Activated gamma-delta T cell (primary cell): ENCODE measurements at places on chromosomes 11 and 22.

DNA sequence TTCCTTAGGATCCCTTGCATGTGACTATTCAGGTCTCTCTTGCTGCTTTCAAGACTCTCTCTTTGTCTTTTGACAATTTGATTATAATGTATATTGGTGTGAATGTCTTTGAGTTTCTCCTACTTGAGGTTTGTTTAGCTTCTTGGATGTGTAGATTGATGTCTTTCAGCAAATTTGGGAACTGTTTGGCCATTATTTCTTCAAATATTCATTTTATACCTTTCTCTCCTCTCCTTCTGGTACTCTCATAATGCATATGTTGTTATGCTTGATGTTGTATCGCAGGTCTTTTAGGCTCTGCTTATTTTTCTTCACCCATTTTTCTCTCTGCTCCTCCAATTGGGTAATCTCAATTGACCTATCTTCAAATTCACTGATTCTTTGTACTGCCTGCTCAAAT, 44.2 kb downstream of the OR2AT4 start:
- DNase-seq, result no peak

DNA sequence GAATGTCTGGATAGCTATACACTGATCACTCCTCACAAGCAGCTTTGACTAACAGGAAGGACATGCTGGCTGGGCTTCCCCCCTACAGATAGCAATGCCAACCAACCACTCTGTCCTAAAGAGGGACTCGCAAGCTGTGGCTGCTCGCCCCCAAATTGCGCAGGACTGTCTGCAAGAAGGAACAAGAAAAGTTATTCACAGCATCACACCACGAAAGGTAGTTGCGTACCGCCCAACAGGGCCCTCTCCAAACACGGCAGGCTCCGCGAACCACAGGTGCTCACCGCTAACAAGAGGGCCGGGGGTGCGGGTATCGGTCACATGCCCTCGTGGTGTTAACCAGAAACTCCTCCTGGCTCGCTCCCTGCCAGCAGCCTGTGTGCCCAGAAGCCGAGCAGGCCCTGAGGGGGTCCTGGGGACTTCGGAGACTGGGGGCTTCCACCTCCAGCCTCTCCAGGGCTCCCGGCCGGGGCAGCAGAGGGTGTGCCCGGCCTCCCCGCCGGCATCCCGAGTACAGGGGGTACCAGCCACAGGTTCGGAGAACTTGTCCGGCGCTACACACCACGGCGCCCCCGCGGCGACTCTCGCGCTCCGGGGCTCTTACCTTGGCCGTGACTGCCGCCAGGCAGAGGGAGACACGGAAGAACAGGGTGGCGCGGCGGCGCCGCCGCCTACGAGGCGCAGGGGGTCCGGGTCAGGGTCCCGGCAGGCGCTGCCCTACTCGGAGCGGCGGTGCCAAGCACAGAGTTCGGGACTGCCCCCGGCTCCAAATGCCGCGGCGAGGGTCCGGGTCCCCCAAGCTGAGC, 682 bp downstream of the LARGE1 start:
- DNase-seq, result no peak

- DNase-seq, result no peak
These were observed at the start of gene CDC42EP1 for GRCh38 chr22:37559901-37560607. CDC42EP1 (plus strand) TSS chr22:37560480; CDS start chr22:37566350, 5,870 bp downstream.

- DNase-seq, result no peak
These were observed 136.7 kb upstream of the NECTIN1 start for GRCh38 chr11:119865661-119866156.

DNA sequence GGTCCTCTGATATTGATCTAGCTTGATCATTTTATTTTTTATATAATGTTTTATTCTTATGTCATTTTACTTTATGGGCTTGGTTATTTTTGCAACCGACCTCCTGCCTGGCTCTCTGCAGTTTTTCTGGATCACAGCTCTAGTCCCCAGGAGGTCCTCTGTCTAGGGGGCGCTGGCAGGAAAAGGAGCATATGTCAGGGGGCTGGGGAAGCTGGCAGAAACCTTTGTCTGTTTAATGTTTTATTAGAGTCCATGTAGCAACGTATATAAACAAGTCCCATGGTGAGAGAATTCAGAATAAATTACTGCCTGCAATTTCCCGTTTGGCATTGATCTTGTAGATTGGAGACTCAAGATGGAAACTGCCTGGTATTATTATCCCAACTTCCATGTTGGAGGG, 133.5 kb upstream of the ZBED5 start:
- no peak for DNase-seq

GRCh38 chr11:133833898-133834681, 11.2 kb downstream of the SPATA19 start:
- no peak for DNase-seq
